ENCODE measurements at places on chromosomes 4 and X.

- no peak for DNase-seq
Observed at GRCh38 chr4:26793735-26794134, 66.9 kb upstream of the STIM2 start.

GRCh38 chr4:44196796-44197195 lies 251.8 kb downstream of the KCTD8 start:
- DNase-seq: no peak

- DNase-seq: no peak
Observed at GRCh38 chr4:153426207-153426885, 39.8 kb upstream of the TMEM131L start.

GRCh38 chr4:34790131-34790530 lies 1454.2 kb downstream of the ARAP2 start:
- DNase-seq: no peak

GRCh38 chr4:132934911-132935310 lies 214.2 kb upstream of the PCDH10 start:
- DNase-seq: no peak

DNA sequence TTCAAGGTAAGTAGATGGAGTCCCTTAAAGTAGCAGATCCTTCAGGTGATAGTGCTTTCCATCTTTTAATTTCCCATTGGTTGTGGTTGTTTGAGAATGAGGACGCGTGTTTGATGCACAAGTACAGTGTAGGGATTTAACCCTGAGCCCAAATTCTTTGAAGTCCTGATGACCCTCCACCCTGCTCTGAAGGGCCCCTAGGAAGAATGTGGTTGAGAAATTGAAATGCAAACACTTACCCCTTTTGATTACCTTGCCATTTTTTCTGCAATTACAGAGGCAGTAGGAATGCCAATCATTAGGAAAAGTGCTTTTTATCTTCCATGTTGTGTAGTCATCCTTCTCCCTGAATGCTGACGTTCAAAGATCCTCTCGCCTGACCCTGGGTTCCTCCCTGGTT lies 112.4 kb downstream of the ZNF518B start:
- no peak for DNase-seq

Data from astrocyte of the spinal cord (primary cell).